ENCODE measurements at places on chromosomes 5 and 9.

DNA sequence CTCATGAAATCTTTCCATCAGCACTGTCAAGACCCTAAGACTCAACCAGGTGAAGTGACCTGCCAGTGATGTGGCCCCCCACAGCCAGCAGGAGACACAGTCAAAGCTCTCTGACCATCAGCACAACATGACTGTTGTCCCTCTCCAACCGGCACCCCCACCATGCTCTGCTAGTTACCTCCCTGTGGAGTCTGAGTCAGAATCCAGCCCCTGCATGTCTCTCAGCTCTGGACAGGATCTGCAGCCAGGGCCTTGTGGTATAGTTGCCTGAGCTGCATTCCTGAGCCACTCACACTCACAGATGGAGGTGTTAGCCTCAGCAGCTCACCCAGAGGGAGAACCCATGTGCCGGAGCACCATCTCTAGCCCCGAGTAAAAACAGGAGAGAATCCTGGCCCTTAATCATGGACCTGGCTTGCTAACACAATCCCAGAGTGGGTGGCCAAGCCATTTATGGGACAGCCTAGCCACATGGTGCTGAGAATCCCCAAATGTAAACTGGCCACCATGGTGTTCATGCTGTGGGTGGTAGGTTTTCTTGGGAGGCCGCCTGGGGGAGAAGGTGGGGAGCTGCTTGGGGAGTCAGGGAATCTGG lies 237.8 kb downstream of the PAPPA start:
- DNase-seq = no peak

DNA sequence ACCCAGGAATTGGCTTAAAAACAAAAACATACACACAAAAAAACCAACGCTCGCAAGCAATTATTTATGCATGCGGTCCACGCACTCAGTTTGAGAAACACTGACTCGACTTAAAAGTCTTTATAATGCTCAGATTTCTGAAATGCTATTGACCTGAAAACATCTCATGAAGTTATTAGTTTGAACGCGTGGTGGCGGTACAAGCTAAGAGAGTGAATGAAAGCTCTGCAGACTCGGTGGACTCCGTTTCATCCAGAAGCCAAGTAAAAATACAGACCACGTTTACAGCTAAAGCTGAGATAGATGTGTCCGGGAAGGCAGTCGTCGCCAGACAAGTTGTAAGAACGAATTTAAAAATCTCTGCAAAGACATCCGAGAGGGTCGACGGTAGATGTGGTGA lies at the start of gene PCDHB6:
PCDHB6 (plus strand) TSS at position 246 of the 400 bp plus-strand sequence. CDS start 201 bp downstream, outside the sequence.
- no peak for DNase-seq

DNA sequence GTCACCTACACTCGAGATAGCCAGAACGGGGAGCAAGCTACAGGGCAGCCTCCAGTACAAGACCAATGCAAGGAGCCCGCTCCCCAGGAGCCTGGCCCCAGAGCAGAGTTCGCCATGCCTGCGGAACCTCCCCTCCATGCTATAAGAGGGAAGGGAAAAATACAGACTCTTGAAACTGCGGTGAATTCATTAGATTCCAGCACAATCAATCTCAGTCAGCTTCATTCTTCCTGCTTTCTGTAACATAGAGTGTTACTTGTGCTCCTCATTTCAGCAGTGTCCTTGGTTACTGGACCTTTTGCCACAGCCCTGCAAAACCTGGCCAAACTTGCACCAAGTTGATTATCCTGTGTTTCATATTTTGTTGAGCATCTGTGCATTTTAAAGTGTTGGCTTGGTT lies 22.2 kb upstream of the CREBRF start:
- DNase-seq = no peak

DNA sequence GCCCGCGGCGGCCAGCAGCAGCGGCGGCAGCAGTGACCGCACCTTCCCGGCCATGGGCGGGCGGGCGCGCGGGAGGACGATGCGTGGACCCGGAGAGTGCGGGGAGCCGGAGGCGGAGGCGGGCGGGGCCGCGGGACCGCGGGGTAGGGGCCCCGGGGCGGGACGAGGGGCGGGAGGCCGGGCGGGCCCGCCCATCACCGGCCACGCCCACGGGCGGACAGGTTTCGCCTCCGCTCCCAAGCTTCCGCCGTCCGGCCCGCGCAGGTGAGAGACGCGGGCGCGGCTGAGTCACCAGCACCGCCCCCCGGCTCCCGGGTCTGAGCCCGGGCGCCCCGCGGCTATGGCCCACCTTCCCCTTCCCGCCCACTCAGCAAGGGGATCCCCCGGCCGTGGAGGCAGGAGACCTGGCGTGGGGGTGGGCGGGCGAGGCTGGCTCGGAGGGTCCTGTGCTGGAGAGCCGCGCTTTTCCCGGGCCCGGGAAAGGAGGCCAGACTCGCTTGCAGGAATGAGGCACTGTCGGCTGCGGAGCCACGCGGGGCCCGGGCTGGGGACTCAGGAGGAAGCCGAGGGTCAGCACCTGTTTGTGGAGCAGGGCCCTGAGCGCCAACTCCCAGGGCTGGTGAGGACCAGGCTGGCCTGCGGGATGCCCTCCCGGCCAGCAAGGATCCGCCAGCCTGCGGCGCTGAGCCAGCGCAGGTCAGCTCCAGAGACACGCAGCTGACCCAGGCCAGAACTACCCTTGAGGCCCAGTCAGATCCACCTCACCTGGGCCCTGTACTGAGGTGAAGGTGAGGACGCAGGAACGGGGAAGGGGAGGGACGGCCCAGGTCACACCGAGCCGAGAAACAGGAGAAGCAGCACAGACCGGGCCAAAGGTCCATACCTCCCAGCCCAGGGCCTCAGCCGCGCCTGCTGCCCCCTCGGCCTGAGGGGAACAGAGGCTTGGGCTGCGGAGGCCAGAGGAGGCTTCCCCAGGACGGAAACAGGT lies at the start of gene ENTPD2:
ENTPD2 (minus strand) TSS at position 118 of the 988 bp plus-strand sequence; CDS start at position 54, 64 bp downstream.
- no peak for DNase-seq

- no peak for DNase-seq
Measured at GRCh38 chr9:136370687-136371532, 2.6 kb downstream of the CARD9 start.

DNA sequence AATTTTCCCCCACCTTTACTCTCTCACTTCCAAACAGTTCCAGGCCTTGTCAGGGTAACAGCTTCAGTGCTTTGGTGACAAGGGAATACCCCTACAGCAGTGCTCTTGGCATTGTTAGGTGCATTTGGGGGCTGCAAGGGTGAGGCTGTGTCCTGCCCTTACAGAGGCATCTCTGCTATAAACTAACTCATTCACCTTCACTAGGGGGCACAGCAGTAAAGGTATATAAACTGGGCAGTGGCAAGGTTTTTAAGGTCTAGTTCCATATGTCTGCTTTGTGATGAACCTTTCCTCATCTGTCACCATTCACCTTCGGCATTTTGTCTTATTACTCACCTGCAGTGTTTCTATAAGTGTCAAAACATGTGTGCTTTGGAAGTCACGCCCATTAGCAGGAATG lies 79.1 kb upstream of the GPR151 start:
- DNase-seq = no peak

DNA sequence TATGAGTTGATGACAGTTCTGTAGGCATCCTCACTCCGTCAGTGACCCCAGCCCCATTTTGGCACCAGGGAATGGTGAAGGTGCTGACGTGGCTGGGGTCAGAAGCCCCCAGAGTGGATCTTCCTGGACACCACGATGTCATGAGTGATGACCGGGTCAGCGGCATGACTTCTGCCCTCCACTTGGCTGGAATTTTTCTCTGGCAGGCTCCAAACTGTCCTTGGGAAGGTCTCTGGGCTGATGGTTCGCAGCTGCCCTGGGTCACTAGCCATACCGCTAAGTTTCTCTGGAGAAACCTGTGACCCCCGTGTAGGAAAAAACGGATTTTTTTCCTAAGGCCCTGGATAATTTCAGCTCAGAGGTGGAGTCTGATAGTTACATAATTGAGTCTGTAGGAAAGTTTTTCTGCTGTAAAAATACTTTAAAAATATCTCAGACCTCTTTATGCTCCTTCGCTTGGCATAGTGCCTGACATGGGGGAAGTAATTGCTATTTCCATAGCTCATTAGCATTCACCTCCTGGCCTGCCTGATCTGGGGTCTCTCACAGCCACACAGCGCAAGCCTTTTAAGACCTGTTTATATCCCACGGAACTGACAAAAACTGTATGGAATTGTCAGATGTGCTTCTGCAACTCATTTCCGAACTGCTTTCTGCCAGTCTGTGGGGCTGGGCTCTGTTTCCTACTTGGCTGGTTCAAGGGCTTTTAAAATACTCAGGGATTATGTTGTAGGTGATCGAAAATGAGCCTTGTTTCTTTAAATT lies 69.2 kb downstream of the ANGPTL2 start:
- no peak for DNase-seq

DNA sequence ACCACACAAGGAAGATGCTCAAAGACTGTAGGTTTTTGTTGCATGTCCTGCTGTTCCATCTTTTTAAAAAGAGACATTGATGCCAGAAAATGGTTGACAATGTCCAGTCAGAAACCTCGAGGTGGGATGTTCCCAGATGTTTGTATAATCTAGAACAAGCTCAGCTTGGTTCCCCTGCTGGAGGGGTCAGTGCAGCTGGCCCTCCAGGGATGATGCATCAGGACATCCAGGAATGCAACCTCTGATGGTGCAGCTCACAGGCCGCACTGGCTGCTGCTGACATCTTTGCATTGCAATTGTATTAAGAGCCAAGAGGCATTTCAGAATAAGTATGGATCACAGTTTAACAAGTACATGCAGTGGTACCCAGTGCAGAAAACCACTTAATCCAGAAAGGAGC lies 122.4 kb downstream of the MED10 start:
- DNase-seq = no peak

- no peak for DNase-seq
Measured at GRCh38 chr5:13771011-13771571, 173.4 kb downstream of the DNAH5 start.

DNA sequence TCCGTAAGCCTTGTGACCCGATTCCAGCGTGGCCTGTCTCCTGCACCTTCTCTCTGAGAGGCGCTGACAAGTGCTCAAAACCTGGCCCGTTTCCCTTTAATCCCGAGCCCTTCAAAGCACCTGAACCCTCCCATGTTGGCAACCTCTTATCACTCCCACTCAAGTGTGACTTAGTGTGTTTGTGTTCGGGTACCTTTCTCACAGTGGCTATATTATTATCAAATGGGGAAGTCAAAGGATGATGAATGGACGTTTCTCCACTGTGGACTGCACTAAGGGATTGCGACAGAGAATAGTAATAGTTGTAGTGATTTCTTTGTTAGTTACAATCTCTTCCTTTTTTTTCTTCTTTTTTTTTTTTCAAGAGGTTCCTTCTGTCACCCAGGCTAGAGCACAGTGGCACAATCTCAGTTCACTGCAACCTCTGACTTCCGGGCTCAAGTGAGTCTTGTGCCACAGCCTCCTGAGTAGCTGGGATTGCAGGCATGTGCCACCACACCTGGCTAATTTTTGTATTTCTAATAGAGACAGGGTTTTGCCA lies 65.4 kb upstream of the TNFSF8 start:
- no peak for DNase-seq

DNA sequence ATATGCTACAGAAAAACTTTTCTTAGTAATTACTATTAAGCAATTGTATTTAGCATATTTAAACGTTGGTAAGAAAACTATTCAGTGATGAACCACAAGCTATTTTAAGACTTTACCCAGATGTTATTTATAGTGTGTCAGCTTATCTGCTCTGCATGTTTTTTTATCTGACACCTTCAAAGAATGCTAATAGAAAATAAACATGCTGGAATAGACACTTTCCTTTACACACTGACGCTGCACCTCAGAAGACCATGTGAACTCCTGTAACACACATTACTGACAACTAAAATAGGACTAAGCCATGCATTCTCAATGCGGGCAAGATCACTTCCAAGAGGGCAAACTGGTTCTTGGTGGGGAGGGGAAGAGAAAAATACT lies 38.3 kb downstream of the FNIP1 start:
- no peak for DNase-seq

DNA sequence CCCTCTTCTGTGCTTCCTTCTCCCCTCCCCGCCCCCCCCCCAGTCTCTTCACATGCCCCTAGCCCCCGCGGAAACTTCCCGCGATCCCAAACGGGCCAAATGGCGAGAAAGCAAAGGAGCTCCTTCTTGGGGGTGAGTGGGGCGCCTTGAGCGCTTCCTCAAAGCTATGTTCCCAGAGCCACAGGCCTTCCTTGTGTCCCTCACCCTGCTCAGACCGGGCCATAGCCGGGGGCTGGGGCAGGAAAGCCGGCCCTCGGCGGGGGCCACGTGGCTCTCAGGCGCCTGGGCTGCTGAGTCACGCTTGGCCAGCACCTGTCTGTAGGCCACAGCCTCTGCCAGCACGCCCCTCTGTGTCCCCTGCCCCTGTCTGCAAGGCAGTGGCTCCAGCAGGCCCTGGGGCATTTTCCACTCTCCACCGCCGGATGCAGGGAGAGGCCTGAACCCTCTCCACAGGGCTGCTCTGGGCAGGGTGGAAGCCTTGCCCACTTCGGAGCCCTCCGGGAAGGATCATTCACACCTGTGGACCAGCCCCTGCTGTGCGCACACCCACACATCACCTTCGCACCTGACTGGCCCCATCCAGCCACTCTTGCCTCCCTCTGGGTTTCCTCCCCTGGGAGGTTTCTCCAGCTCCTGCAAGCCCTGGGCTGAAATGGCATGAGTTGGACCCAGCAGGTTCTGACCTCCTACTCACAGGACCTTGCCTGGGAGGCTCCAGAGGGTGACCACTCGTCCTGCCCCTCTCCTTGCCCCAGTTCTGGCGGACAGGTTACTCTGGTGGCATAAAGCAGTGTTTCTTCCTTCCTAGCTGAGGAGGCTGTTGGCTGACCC lies 1.2 kb upstream of the SQSTM1 start:
- no peak for DNase-seq

GRCh38 chr9:68416936-68417564 lies 60.6 kb downstream of the PGM5 start:
- DNase-seq = no peak

DNA sequence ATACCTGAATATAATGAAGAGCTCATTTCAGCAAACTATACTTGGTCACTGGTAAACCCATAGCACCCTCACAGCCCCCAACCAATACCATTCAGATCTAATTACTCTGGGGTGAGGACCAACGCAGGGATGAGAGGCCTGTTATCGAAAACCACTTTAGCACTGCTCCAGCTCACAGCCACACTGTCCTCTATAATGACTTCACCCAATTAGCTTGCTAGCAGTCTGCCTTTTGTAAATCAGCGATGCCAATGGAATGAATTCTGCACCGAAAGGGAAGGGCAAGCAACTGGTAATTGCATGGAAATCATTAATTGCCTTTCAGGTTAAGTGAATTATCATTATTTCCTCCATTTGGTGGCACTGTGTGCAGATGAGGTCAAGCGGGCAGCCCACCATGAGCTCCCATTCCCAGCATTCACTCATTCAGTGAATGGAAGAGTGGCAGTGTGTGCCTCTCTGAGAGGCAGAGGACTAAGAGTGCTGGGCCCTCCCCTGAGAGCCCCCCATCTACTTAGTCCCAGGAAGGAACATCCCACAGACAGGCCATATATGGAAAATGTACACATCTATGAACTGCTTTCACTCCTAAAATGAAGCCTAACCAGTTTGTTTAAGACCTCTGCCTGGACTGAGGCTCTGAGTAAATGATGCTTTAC lies 262.1 kb downstream of the SPOCK1 start:
- DNase-seq = no peak
